ENCODE measurements at places on chromosomes 3 and 15. TPM values are rescaled to one million over a fixed set of nuclear protein-coding genes. Genes with fewer than 3 reads are reported as not detected.

Gene SERPINI2
- total RNA-seq: not detected

Gene C3orf49
- not detected for total RNA-seq

Gene SPSB4
- total RNA-seq: 3.3 TPM

Gene KNSTRN
- total RNA-seq: 25.1 TPM

Gene ATP13A5
- total RNA-seq: not detected

Gene STAB1
- not detected for total RNA-seq

Gene ABCC5
- 39.9 TPM for total RNA-seq

Gene C3orf80
- total RNA-seq: not detected

Gene FGF7
- 0.32 TPM for total RNA-seq

Gene TERC
- 1.5 TPM for total RNA-seq

Gene GPR156
- total RNA-seq: 0.48 TPM

Gene MYEF2
- 27.4 TPM for total RNA-seq

Gene PPP1R14D
- not detected for total RNA-seq

Gene STXBP5L
- not detected for total RNA-seq
